ENCODE measurements at places on chromosomes 12 and 14.

- DNase-seq: no peak
These were observed 2.2 kb upstream of the NFKBIA start for GRCh38 chr14:35406506-35407305.

GRCh38 chr12:12716793-12717585 lies at the start of gene CDKN1B:
Gene CDKN1B, plus strand, starts transcription at chr12:12717368. Its CDS starts 472 bp downstream, at chr12:12717840.
- peak; percentile 69 for DNase-seq

DNA sequence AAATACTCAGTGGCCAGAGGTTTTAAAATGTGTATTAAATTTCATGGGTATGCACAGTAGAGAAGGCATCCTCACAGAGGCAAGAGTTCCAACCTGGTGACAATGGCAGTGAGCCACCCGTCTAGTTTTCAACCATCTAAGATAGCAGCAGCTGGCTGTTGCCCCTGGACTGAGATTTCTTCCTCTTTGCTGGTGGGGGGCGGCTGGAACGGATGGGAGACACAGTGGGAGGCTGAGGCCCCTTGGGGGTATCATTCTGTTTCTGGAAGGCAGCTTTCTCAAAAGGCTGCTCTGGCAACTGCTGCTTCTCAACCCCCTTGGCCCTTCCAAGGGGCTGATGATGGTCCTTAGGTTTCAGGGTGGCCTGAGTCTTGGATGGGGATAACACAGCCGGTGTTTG lies 1.0 kb upstream of the IFFO1 start:
- DNase-seq: no peak

- no peak for DNase-seq
These were observed 466.6 kb downstream of the TRHDE start for GRCh38 chr12:72738811-72739210.

- DNase-seq: no peak
These were observed 44.0 kb downstream of the LRRC74A start for GRCh38 chr14:76870166-76870565.

DNA sequence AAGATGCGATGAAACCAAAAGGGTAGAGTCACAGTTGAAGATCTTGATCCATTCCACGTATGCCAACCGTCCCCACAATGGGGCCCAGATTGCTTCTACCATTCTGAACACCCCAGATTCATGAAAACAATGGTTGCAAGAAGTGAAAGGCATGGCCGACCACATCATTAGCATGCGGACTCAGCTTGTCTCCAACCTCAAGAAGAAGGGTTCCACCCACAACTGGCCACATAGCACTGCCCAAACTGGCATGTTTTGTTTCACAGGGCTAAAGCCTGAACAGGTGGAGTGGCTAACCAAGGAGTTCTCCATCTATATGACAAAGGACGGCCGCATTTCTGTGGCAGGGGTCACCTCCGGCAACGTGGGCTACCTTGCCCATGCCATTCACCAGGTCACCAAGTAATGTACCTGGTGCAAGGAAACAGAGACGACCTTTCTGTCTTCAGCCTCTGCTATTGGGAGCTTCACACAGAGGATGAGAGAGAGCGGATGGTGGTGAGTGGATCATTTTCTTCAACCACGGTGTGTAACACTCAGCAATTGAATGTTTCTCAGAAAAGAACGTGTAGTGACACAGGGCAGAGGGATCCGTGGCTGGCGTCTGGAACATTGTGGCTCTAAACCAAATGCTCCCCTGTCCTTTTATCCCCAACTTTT lies 26.8 kb upstream of the CLEC2D start:
- no peak for DNase-seq

GRCh38 chr14:78997811-78998210 lies 827.6 kb downstream of the NRXN3 start:
- no peak for DNase-seq

- no peak for DNase-seq
These were observed 242.1 kb upstream of the NOS1 start for GRCh38 chr12:117603316-117604113.

GRCh38 chr14:104858811-104859426 lies 6.1 kb upstream of the CEP170B start:
- DNase-seq: no peak

DNA sequence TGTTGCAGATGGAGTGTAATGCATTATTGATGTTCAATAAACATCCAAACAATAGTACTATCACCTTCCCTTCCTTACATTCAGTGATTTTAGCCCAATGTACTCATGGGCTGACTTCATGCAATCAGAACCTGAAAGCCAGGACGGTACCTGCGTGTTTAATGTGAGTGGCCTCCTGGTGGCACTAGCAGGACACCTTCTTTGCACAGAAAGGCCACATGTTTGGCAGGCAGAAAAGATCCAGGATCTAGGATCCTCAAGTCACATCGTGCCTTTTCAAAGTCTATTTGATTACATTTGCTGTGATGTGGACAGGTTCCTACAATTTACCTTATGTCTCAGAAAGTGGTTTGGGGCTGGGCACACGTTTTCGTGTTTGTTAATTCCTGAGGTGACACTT lies 82.9 kb downstream of the NEDD1 start:
- DNase-seq: no peak

GRCh38 chr14:34931206-34931605 lies 51.6 kb upstream of the SRP54 start:
- DNase-seq: no peak

GRCh38 chr12:97513950-97514349 lies 51.3 kb downstream of the RMST start:
- DNase-seq: no peak

DNA sequence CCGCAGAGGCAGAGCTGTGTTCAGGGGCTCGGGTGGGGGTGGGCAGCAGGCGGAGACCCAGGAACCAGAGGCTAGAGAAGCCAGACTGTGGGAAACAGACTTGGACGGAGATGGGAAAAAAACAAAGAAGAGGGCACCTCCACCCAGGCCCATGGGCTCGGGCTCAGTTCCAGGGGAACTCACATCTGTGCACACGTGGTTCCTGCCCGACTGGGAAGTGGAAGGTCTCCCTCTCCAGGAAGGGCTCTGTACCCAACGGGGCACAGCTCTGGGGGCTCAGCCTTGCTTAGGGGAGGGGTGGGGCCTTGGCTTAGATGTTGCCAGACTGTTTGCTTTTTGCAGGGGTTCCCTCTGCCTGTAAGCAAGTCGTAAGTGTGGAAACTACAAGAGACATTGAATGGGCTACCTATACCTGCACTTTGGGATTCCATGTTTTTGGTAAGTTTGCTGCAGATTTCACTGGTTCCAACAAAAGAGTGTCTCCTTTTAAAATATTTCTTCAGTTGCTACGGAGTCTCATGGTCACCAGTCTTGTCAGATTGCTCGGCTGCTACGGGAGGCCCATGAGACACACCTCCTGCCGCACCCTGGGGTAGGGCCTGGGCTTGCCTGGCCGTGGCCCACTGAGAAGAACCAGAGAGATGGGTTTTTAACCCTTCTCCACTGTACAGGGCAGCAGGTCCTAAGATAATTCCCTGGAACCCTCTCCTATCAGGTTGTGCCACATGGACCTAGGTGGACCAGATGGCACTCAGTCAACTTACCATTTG lies 127.6 kb upstream of the EVL start:
- no peak for DNase-seq

- no peak for DNase-seq
These were observed 118.8 kb downstream of the ST8SIA1 start for GRCh38 chr12:22215467-22216253.

DNA sequence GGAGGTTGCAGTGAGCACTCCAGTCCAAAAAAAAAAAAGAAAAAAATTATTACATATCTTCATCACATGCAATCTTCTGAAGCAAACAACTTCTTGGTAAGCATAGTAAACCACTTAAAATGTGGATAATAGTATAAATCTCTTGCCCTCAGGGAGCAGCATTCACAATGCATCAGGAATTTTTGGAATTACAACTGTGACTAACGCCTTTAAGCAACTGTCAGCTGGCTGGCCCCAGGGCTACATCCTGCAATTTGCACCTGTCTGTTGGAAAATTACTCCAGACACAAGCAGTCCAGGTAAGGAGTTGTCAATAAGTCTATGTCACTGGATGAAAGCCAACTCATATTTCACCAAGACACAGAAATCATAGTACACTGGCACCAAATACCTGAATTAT lies 5.5 kb upstream of the SLC7A7 start:
- no peak for DNase-seq

GRCh38 chr14:89226801-89227495 lies 190.1 kb downstream of the FOXN3 start:
- no peak for DNase-seq

- no peak for DNase-seq
These were observed 32.7 kb downstream of the DEPDC4 start for GRCh38 chr12:100234166-100234565.

DNA sequence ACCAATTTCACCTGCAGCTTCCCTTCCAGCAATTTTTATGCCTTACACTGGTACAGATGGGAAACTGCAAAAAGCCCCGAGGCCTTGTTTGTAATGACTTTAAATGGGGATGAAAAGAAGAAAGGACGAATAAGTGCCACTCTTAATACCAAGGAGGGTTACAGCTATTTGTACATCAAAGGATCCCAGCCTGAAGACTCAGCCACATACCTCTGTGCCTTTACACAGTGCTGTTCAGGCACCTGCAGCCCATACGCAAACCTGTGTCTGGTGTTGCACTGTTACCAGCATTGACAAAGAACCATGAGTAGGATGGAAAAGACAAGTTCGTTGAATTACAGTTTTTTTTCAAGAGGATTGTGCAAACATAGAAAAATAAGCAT lies 432.0 kb upstream of the OR4E1 start:
- DNase-seq: no peak

GRCh38 chr14:71758229-71758951 lies 173.8 kb upstream of the RGS6 start:
- DNase-seq: peak; percentile 39

- peak; percentile 56 for DNase-seq
These were observed 792.3 kb downstream of the TMEM121 start for GRCh38 chr14:106318700-106319099.

GRCh38 chr12:5230156-5230555 lies 186.5 kb downstream of the KCNA5 start:
- DNase-seq: no peak
